ENCODE measurements at places on chromosomes 11 and 22.

GRCh38 chr22:43308060-43308830, 34.9 kb downstream of the SCUBE1 start:
- DNase-seq = no peak

GRCh38 chr11:60633645-60634044, 65.8 kb upstream of the MS4A8 start:
- DNase-seq = no peak

DNA sequence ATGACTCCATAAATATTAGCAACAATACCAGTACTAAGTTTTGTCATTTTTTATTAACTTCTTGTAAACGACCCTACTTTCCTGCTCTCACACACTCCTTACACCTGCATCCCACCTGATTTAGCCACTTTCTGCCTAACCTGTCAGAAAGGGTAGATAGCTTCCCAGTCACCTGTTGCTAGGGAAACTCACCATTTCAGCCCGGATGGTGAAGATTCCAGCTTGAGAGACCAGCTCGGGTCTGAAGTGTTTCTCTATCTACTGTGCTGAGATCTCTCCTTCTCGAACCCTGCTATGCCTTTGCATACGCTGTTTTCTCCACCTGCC, at the start of gene PARVG:
Gene PARVG (plus strand): TSS at position 220 of the 327 bp plus-strand sequence. CDS start 2,405 bp downstream, outside the sequence.
- DNase-seq = peak; percentile 68

- DNase-seq = no peak
Measured at GRCh38 chr11:103862802-103863174, 173.7 kb upstream of the DDI1 start.

DNA sequence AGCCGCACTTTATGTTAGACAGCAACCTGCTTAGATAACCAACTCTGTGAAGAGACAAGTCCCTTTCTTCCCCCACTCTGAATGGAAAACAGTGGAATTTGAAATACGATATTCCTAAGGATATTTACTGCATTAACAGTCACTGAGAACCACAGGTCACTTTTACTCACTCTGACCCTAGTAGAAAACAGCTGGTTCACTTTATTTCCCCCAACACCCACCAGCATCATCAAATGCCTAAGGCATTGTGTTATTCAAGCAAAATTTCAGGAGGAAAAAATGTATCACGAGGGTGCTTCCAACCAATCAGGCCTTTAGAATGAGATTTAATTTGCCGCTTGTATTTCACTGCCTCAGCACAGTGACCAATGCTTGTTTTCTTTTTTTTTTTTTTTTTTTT, 1134.1 kb upstream of the CCDC90B start:
- DNase-seq = no peak

GRCh38 chr22:30574095-30574981, at the start of gene GAL3ST1:
Gene GAL3ST1 (minus strand): TSS chr22:30574665. CDS start chr22:30557392, 17,273 bp downstream.
- no peak for DNase-seq
